RWPE1 (cell line): ENCODE measurements at places on chromosomes 4 and X.

DNA sequence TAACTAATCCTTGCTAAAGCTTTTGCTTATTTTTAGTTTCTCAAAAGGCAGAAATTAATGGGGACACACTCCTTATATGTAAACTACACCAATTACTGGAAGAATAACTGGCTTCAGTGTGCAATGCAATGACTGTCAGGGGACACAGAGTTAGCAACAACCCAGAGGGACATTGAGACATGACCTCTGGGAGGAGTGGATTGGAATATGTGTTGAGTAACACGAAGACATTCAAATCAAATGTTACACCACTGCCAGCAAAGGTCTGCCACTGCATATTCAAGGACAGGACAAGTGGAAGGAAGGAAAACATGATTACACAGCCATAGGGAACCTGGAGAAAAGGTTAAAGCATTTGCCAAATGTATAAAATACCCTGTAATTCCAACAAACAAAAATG is 240.1 kb upstream of the FSTL5 start:
- no peak for DNase-seq

DNA sequence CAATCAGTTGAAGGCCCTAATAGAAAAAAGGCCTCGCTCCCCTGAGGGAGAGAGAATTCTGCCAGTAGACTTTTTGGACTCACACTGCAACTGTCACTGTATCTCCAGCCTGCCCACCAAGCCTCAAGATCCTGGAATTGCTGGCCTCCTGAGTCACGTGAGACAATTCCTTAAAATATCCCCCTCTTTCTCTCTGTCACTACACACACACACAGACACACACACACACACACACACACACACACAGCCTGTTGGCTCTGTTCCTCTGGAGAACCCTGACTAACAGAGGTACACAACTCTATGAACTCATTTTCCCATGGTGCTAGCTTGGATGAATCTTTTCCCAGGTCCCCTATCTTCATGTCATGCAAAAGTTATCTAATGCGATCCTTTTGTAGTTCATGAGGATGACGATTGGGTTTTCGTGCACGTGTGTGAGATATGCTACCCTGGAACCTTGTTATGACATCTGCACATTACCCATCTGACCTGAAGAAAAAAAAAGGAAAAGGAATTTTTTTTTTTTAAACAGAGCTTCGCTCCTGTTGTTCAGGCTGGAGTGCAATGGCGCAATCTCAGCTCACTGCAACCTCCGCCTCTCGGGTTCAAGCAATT is 13.7 kb downstream of the CLRN2 start:
- no peak for DNase-seq

DNA sequence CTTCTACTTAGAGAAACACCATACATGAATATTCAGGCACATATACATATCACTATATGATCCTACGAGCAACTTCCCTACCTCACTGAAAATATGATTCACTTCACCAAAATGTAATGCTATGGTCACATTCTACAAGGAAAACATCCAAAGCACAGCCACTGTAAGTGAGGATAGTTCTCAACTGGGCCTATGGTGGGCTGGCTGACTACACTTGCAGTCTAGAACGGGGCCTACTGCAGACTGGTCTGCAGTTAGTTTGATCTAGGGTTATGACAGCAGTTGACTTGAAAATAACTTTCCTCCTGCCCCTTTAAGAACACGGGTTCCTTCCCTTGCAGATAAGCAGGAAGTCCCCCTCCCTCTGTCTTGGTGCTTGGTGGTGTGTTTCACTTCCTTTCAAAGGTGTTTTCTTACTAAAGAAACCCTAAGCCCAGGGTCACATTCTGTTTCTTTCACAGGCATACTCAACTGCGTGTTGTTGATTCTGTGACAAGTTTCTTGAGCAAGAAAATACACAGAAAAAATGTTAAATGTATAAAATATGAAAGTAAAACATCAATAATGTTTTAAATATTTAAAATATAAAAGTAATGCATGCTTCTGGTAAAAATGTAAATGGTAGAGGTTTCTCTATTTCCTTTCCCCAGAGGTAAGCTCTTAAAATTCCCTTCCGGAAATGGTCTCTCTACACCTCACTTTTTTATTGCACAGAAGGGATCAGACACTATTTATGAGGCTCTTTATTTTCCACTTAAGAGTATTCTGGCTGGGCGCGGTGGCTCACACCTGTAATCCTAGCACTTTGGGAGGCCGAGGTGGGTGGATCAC is 18.0 kb upstream of the TMSB4X start:
- peak; percentile 20 for DNase-seq

DNA sequence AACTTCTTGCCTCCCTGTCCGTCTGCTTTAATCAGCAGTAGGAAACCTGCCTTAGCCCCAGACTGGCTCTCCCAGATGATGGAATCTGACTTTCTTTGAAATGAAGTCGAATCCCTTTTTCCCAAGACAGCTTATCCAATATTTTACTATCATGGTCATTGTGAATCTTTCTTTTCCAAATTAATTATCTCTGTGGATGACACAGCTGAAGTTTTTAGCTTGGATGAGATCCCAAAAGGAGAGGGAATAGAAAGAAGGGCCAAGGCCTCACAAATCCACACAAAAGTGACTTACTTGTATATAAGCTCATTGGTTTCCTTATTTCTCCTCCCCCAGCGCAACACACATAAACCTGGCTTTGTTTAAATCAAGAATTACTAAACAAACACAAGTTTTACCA is 100.6 kb downstream of the RASL11B start:
- no peak for DNase-seq

DNA sequence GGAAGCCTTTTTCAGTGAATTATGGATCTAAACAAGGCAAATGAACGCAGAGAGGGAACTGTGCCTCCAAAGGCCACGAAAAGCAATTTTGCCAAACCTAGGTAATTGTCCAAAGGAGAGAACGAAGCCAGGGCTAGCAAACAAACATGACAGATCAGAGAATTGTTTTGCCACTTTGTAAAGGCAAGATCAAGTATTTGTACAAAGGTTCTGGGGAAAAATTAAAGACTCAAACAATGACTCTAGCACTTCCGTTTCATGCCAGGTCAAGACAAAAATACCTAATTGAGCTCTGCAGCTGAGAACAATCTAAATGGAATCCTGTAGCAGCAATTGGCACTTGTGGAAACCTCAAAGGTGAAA is 8.5 kb downstream of the RBM47 start:
- DNase-seq = no peak

DNA sequence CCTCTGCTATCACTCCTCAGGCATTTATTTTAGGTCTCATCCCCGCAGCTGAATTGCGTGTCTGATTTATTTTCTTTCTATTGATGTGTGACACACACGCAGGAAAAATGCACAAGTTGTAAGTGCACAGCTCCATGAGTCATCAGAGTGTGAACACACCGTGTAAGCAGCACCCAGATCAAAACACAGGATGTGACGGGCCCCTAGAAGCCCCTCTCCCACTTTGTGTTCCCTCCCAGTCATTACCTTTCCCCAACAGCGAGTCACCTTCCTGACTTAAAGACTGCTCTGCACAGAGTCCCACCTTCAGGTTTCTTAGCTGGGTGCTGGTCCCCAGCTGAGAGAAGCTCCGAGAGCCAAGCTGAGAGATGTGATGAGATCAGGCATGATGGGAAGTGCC is 436.7 kb downstream of the MID1IP1 start:
- DNase-seq = no peak

- DNase-seq = peak; percentile 37
Observed at GRCh38 chrX:41779030-41779564, 55.1 kb downstream of the GPR82 start.

DNA sequence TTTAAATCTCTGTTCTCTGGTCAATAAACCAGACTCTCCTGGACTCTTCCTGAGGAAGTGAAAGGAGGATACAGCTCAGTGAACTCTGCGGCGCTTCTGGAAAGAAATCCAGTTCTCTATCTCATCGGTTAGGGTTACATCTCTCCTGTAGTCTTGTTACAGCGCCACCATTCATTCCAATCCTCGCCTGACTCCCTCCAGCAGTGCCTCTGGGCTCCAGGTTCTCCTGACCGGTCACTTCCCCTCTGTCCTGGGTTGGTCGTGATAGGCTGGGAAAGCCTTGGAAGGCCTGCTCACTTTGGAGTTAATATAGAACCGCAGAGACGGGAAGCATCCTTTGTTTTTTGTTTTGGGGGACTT is 97.0 kb upstream of the STOX2 start:
- no peak for DNase-seq

DNA sequence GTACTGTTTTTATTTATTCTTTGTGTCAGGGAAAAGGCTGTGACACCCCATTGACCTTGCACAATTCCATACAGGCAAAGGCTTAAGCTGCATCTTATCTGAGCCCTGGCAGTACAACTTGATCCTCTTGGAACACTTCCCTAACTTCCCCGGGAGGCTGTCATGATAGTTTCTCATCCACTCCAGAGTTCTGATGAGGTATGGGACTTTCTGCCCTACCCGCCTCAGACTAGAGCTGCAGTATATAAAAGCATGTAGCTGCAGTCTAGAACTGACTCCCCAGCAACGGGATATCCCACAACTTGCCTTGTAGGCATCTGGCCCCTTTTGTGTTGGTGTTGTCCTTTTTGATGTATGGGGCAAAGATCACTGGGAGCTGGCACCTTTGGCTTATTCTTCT is 72.7 kb downstream of the FNIP2 start:
- DNase-seq = no peak

DNA sequence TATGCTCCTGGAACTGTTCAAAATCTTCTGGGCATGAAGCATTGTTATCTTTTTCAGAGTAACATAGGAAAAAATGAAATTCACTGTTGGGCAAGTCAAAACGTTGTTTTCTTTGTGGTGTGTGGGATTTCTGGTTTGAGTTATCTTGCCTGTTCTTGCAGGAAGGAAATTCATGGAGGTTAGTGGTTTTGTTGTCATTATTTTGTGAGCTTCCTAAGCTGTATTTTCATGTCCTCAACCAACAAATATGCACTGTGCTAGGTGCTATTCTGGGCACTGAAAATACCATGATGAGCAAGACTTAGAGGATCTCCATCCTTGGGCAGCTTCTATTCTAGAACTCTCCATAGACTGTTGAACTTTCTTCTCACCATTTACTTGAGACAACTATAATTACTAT is 16.9 kb downstream of the SPINK2 start:
- no peak for DNase-seq

- DNase-seq = no peak
Observed at GRCh38 chr4:67106861-67107460, 438.3 kb downstream of the CENPC start.

DNA sequence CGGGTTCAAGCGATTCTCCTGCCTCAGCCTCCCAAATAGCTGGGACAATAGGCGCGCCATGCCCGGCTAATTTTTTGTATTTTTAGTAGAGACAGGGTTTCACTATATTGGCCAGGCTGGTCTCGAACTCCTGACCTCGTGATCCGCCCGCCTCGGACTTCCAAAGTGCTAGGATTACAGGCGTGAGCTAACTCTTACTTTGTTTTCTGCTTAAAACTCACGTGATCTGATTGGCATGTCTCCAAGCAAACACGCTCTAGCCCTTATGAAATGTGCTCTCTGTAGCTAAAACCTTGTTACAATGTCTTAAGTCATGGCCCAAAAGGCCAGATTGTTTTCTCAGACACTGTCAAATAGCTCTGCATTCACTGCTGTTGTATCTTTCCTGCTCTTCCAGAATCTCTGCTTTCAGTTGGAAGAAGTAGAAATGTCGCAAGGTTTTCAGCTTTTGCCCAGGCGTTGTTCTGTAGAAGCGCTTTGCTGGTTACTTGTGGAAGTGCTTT is 39.7 kb upstream of the OGT start:
- DNase-seq = no peak

DNA sequence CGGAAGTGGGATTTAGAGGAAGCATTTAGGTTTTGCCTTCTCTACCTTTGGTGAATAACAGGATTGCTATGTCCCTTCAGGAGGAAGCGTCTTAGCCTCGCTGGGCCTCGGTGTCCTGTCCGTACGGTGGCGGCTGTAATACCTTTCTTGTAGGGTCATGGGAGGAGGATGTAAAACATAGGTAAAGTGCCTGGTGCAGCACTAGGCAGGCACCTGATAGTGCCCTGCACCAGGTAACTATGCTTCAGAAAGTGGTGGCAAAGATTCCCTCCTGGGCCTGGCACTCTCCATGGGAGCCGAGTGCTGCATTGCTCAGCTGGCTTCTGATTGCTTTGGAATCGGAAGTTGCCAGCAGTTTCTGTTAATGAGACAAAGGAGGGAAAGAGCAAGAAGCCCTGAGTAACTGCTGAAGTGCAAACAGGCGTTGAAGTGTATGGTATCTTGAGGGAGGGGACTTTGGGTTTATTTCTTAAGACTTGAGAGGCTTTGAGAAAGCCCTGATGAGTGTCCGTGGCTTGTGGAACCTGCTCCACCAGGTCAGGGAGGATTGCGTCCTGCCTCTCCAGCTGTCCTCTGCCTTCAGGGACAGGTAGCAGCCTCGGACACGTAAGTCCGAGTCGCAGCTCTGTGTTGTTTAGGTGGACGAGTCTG is 45.8 kb downstream of the TBC1D14 start:
- peak; percentile 23 for DNase-seq

- DNase-seq = no peak
Observed at GRCh38 chrX:68492583-68492982, 6.3 kb upstream of the YIPF6 start.
